ENCODE measurements at places on chromosomes 6 and 20.

DNA sequence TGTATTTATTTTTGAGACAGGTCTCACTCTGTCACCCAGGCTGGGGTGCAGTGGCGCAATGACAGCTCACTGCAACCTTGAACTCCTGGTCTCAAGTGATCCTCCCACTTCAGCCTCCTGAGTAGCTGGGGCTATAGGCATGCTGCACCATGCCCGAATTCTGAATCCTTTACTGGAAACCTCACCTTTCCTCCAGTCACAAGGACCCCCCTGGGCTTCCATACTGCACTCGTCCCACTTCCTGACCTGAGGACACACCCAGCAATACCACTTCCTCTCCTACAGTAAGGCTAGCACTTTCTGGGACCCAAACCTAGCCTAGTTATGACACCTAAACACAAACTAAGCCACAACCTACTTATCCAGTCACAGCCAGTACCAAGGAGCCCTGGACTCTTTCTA lies 68.2 kb downstream of the FAM217A start:
- no peak for DNase-seq

DNA sequence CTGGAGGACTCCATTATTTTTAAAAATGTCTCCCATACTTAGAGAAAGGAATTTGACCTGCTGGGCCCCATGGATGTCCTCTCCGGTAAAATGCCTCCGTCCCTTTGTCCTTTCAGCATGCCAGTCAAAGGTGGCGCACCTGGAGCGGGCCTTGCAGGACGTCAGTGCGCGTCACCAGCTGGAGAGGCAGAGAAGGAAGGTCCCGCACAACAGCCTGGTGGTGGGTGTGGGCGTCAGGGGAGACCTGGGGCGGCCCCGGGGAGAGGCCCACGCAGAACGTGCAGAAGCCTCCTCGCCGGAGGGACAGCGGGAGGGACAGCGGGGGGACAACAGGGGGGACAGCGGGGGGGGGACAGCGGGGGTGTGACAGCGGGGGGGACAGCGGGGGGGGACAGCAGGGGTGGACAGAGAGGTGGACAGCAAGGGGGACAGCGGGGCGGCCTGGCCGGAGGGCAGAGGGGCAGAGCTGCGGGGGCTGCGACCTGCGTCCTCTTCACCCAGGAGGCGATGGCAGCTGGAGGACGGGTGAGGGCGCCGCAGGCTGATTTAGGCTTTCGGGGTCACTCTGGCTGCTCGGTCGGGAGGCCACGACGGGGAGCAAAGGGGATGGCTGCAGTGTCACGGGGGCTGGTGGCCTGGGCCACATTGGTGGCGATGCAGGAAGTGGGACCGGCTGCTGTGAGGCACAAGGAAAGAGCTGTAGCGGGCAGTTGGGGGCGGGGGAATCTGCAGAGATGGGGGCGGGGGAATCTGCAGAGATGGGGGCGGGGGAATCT lies 859 bp upstream of the KIF25 start:
- no peak for DNase-seq

- DNase-seq: no peak
These were observed 60.8 kb downstream of the CD24 start for GRCh38 chr6:106913676-106914280.

DNA sequence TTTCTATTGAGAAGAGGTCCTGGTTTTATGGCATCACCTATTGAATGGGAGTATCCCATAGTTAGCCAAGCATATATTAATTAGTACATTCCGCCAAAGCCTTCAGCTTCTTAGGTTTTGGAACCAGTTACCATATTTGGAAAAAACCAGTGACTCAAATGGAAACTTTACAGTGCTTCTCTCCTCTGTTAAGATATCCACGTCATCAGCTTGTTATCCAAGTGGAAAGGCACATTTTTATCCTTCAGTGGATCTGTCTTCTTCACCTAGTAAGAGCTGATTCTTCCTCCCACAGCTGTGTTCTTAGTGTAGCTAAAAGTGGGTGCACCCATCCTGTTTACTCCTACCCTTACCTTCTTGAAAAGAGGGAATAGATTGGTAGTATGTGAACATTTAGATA lies 34.5 kb downstream of the TPD52L1 start:
- DNase-seq: peak; percentile 74

- no peak for DNase-seq
These were observed 37.7 kb upstream of the C20orf144 start for GRCh38 chr20:33624399-33624798.

GRCh38 chr20:49831770-49832631 lies 19.4 kb downstream of the SLC9A8 start:
- no peak for DNase-seq

DNA sequence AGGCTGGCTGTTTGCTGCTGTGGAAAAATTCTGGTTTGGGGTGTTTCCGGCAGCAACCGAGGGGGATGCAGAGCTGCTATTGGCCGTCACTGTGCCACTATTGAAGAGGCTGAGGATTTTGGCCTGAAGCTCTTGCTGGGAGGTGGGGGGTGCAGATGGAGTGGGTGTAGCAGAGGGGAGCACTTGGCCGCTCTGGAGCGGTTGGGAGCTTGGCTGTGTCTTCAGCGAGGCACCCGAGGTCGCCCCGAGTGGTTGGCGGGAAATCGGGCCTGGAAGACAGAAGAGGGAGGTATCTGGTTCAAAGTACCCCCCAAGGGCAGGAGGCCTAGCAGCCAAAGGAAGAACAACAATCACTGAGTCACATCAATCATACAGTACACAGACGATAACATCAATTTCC lies 27.1 kb downstream of the NCOA5 start:
- DNase-seq: no peak

DNA sequence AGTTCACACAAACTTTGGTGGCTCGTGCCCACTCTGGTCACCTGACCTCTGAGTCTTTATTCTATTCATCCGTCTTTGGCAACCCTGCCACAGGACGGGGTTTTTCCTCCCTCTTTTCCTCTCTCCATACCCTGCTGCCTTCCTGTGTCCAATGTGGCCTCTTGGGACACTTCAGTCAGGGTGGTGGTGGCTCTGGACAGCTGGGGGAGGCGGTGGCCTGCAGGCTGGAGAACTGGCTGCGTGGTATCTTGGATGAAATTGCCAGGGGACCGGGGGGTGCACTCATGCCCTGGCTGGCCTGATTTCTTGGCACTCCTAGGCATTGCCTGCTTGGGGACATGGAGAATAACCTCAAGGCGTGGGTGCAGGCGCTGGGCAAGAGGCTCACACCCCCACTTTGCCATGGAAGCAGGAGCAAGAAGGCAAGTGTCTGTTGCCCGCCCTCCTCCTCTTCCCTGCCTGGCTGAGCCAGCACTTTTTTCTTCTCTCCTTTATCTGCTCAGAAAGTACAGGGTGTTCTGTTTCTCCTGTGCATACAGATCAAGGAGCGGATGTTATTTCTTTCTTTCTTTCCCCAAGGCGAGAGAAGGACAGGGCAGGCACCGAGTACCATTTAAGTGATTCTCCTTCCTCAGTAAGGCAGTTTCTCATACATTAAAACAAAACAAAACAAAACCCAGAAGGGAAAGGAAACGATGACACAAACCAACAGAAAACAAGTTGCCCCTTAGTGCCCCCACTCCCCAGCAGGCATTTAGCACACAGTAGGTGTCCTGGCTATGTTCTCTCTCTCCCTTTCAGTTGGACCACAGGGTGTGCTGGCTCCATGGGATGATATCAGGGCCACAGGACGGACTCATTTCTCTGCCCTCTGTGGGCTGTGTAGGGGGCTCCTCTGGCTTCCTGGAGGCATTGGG lies 155.5 kb upstream of the RNF24 start:
- DNase-seq: peak; percentile 55

DNA sequence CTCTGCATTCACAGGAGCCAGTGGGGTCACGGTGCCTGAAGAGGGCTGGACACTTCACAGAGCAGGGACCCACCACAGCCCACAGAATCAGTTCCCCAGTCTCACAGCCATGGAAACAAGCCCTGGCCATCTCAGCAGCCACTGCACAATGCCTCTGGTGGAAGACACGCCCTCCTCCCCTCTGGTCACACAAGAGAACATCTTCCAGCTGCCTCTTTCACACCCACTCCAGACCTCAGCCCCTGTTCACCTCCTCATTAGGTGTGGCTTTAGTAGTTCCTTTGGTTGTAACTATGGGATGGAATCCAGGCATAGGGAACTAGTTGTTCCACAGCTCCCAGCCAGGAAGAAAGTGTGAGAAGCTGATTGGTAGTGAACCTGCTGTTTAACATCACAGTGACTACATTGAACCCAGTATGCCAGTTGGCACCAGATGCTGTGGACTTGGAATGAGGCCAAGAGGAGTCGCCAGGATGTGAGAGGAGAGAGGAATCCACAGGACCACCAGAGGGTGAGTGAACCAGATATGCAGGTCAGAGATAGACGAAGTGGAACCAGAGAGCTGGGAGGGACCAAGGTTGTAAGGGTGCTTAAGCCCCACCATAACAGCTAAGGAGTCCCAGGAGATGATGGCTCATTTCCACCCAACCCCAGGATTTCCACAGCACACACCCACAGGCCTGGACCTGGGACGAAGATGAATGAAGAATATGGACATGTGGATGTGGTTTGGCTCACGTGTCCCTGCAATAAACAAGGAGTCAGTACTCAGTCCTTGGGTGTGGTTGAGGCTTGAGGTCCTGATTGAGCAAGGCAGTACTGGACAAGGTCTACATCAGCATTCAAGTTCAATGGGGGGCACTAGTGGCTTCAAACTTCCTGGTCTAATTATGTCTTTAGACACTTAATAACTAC lies 8.8 kb upstream of the BTN3A3 start:
- DNase-seq: no peak
